Activated CD8-positive, alpha-beta memory T cell treated with anti-CD3 and anti-CD28 coated beads for 1 hour (primary cell): ENCODE measurements at places on chromosomes 4 and X.

- no peak for DNase-seq
These were observed 8.3 kb upstream of the CITED1 start for GRCh38 chrX:72313707-72314641.

- no peak for DNase-seq
These were observed 67.7 kb upstream of the ZXDA start for GRCh38 chrX:57977992-57978391.

DNA sequence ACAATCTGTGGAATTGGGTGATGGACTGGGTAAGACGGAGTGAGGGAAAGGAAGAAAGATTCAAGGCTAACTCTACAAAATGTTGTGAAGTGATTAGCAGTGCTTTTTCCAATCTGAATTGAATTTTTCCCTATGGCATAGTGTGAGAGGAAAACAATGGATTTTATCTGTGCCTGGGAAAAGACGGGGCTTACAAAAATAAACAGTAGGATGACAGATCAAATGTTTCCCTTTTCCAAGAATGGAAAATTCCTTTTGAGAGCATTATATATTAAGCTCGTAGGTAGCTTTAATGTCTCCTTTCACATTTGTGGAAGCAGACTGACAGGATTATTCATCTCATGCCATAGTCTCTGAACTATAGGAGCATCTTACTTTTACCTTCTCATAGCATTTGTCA, 27.8 kb downstream of the ATP11C start:
- no peak for DNase-seq

- no peak for DNase-seq
These were observed 19.5 kb downstream of the AP1AR start for GRCh38 chr4:112251019-112251643.

- no peak for DNase-seq
These were observed 13.2 kb upstream of the PDE6B start for GRCh38 chr4:612052-612748.

DNA sequence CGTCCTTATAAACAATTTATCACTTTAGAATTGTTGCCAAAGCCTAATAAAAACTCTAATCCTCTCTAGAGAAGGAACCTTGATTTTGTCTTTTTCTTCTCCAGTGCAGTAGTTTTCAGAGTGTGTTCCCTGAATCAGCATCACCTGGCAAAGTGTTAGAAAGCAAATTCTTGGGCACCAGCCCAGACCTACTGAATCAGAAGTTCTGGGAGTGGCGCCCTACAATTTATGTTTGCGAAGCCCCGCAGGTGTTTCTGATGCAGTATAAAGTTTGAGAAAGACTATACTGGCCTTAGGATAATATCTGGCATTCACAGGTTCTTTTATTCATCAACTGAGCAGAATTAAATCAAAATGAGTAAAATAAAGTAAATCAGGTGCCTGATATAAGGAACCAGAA, 645.8 kb upstream of the ATOH1 start:
- no peak for DNase-seq

DNA sequence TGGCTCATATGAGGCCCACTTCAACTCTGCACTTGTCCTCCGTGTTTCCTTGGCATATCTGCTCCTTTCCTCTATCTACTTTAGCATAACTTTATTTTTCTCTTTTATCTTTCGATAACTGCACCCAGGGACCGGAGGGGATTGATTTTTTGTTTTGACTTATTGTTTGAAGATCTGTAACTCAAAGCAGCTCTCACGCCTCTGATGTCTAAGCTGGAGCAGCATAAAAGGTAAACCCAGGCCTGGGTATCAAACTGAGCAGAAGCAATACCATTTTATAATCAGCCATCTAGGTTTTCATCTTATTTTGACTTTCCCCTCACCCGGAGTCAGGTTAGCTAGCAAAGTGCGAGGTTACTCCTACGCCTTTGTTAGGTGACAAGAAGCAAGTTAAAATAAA, 28.4 kb downstream of the LEF1 start:
- DNase-seq: no peak

DNA sequence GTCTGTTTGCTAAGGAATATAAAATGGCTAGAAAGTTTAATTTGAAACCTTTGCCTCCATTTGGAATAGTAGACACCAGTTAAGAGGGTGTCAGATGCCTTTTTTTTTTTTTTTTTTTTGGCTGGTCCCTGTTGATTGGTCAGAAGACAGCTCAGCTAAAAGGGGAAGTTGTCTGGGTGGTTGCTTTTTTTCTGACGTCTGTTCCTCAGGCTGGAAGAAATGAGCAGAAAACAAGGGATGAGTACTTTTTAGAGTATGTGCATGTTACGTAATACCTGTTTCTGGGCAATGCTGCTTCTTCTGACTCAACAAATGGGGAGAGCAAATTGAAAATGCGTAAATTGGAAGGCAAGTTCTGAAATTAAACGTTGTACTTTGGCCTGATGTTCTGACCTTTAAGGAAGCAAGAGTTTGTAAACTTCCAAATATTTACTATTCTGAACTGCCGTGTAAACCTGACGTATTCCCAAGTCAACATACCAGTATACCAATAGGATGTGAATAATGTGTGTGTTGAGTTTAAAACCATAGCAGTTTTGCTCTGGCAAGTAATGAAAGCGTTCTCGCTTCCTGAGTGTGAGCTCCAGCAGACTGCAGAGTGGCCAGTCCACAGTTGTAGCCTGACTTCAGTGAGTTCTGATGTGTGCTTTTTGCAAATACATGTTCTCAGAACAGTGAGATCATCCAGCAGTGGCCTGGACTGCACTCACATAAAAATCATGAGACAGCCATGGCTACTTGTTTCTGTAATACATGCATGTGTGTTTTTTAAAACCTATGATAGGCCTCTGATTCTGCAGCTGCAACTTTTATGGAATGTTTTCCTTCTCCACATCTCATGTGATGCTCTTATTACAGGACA, 1.7 kb downstream of the SAT1 start:
- DNase-seq: no peak

- DNase-seq: no peak
These were observed 243.3 kb downstream of the SLC7A11 start for GRCh38 chr4:137998666-137999429.

DNA sequence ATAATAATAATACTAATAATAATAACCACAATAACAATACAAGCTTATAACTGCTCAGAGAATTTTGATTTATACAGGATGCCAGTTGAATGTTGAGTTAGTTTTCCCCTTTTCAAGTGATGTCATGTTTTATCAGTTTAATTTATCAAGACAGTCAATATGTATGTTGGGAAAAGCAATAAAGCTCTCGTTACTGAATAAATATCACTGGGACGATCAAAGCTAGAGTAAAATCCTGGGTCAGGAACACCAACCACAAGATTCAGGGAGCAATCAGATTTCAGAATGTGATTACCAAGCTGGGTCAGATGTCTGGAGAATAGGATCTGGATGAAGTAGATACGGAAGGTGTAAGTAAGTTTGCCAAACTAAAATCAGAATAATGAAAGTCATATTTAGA, 179.6 kb downstream of the GRID2 start:
- DNase-seq: no peak

GRCh38 chrX:150293311-150294013, 69.7 kb upstream of the MAMLD1 start:
- no peak for DNase-seq

DNA sequence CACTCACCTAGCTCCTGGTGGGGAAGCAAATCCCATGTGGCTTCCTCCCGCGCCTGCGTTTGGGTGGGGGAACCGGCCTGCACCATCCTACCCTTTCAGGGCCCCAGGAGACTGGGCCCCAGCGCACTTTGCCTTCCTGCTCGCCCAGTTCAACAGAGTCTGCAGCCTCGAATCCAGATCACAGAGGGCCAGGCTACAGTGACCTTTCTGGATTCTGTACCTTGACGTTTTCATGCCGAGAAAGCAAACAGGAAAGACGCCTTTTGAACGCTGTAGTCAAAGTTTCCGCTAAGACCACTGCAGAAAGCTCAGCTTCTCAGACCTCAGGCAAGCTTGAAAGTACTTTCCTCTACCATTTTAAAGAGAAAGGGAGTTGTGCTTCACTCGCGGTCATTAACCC, 7.4 kb upstream of the BEND2 start:
- DNase-seq: no peak

DNA sequence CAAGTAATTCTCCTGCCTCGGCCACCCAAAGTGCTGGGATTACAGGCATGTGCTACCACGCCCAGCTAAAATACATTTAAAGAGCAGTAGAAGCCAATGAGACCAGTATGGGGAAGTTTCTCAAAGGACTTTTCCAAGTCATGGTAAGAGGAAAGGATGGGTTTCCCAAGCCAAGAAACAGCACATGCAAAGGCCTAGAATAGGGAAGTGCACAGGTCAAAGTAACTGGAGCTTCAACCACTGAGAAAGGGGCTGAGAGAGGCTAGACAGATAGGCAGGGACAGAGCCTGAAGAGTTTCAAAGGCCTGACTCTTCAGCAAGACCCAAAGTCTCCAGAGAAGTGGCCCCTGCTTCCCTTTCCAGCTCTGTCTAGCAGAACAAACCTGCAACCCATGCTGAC, 162.1 kb downstream of the CORIN start:
- DNase-seq: no peak

DNA sequence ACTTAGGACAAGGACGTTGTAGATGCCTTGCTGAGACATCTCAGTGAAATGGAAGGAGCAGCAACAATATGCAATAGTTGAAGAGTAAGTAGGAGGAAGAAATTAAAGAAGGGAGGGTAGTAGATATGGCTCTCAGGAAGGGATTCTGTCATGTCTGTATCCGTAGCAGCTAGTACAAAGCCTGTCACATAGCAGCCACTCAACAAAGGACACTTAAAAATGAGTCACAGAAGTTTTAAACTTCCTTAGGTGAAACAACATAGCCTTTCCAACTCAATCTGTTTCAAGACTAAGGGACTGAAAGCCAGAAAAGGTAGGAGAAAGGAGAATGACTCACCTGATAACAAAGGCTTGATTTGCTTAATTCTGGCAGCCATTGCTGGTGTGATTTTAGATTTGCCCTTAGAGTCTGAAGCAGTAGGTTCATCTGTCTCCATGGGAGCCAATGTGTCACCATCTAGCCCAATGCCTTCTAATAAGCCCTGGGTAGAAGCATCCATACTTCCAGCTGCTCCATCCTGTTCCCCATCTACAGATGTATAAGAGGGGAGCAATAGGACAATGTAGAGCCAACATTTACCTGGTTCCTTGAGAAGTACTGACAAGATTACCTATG, 86.6 kb downstream of the HUWE1 start:
- no peak for DNase-seq

DNA sequence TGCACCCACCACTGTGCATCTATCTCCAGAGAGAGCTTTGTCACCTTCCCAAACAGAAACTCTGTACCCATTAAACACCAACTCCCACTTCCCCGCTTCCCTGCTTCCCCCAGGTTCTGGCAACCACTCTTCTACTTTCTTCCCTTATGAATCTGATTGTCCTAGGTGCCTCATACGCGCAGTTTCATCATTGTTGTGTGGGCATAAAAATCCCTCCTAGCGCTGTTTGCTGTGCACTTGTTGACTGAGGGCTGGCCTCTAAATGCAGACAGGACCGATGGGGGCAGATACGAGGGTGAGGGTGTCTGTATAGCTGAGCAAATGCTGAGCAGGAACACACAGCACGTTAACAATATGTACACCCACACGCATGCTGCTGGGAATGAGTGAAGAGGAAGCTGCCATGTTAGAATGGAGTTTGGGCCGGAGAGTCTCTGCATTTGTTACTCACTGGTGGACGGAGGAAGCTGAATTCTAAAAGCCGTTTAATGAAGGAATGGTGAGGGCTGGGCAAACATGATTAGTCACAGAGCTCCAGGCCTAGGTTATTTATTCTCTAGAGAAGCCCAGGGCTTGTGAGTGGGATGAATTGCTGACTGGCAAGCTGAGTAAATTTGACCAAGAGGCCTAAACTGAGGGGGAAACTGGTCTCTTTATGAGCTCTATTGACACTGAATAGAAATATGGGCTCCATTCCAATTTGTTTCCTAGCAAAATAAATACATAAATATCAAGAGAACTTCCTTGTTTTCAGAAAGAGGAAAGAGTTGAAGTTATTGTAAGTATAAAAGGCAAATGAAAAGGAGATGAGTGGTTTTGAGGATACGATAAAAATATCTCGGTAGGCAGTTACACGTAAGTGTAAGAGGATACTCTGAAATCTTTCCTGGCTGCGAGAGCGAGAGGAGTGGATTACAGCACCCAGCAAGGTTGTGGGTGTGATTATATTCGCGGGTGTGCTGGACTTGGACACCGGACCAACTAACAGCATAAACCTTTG, 95.9 kb upstream of the RPS6KA3 start:
- DNase-seq: no peak

GRCh38 chrX:43969504-43970501, 3.4 kb downstream of the NDP start:
- DNase-seq: no peak

DNA sequence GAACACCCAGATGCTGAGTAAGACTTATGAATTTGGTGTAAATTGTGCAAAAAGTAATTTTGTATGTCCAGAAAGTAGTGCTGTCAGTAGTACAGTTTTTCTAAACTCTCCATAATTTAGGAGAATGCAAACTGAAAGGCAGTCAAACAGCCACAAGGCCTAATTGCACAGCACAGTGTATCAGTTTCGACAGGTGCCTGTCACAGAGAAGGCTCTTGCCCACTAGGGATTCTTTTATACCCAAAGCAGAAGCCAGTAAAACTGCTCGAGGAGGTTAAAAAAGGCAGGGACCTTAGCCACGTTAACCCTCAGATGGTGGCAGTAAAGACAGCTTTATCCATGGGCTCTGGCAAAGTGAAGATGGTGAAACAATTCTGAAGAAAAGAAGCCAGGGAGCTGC, 69.4 kb upstream of the GATB start:
- no peak for DNase-seq

- no peak for DNase-seq
These were observed 290.7 kb upstream of the FAM241A start for GRCh38 chr4:111854494-111855087.

GRCh38 chrX:80423744-80424143, 3.5 kb downstream of the TENT5D start:
- no peak for DNase-seq

DNA sequence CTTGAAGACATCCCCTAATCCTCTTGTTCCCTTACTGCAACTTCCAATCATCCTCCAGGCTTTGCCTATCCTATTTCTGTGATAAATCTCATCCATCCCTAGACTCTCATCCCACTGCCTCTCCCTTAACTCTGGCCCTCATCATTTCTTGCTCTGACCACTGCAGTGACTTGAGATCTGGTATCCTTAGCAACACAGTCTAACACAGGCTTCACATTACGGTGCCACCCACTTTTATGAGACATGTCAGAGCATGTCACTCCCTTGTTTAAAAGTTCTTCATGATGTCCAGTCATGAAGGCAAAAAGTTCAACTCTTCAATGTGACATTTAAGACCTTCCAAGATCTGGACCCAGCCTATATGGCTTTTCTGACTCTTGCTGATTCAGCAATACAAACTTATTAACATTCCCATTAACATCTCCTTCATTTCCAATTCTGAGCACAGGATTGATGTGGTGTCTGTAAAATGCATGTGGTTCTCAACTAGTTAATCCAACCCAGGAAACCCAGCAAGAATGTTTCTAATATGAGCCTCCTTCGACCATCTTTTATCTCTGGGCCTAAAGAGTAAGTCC, 64.0 kb downstream of the OR13H1 start:
- no peak for DNase-seq

GRCh38 chr4:13963601-13964000, 336.1 kb upstream of the BOD1L1 start:
- DNase-seq: no peak
